Activated T-helper 9 cell treated with anti-CD3 and anti-CD28 coated beads, Interleukin-2, amount 50 U/mL, for 16 hours (primary cell): ENCODE measurements at places on chromosomes 6 and 20.

GRCh38 chr6:44569931-44570385 is 182.5 kb downstream of the CDC5L start:
- no peak for DNase-seq

DNA sequence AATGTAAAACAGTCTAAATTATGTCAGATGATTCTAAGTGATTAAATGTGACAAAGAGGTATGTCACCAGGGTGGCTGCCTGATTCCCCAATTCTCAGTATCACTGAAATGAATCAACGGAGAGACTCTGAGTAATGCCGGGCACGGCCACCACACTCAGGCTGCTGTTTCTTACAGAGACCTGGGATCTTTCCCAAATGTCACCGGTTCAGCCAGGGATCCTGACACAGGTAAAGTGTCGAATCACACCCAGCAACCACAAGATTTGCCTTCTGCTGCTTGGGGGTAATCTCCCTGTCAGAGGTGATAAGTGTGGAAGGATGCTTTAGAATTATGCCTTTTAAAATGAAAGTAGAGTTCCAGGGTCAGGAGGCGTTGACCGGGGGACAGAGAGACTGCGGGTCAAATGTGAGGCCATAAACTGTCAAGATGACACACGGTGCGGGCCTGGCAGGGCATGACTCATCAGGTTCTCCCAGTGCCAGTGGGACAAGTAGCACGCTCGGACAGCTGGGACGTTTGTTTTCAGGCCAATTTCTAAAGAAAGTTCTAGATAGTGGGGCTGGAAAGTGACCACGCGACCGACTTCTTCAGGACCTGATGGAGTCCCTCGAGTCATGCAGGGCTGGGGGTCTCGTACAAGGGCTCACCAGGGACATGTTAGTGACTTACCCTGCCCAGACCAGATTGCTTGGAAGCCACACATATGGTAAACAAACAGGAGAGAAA is 48.9 kb downstream of the PRDM1 start:
- DNase-seq: no peak

- DNase-seq: no peak
Observed at GRCh38 chr6:22056398-22056797, 240.4 kb downstream of the PRL start.

DNA sequence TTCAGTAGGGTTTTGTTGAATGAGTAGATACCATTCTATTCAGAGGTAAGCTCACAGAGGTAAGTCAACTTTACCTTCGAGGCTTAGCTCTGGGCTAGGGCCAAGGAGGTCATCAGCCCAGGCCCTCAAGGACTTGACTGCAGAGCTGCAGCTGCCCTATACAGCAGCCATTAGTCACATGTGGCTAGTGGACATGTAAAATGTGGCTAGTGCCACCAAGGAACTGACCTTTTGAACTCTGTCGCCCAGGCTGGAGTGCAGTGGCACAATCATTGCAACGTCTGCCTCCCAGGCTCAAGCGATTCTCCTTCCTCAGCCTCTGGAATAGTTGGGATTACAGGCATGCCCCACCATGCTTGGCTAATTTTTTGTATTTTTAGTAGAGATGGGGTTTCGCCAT is 47.9 kb upstream of the EPB41L1 start:
- no peak for DNase-seq

DNA sequence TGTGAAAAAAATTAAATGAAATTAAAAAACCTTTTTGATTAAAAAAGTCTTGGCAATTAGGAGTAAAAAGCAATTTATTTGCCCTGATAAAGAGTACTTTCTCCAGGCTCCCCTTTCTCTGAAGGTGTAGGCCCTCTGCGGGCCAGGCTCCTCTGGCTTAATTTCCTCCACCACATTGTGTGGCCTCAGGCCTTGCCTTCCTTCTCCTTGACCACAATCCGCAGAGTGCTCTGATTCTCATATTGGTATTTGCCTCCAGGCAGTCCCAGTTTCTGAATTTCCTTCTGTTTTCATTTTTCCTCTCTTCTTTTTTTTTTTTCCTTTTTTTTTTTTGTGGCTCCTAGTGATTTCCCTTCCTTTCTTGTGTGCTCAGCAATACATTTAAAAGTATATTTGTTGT is 96.4 kb downstream of the AIG1 start:
- DNase-seq: no peak

DNA sequence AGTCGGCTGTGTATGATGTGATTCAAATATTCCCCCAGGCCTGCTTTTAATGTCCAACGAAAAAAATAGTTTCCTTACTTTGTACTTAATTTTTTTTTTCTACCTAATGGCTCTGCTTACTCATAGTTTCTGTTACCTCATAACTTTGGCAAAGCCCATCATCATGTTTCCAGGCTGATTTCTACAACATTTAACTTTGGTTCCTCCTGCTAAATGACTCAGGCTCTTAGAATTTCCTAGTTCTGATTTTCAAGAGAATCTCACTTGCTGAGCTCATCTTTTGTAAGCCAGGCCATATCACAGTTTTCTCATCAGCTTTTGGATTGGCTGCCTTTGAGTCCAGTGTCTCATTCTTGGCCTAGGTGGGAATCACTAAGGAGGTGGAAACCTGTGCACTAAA is 323.1 kb downstream of the HDGFL1 start:
- DNase-seq: no peak

GRCh38 chr6:136113736-136114173 is 136.4 kb downstream of the MTFR2 start:
- DNase-seq: no peak

- DNase-seq: no peak
Observed at GRCh38 chr20:54723723-54724122, 248.3 kb downstream of the DOK5 start.

GRCh38 chr20:53949319-53949839 is 121.0 kb downstream of the BCAS1 start:
- DNase-seq: peak; percentile 60

DNA sequence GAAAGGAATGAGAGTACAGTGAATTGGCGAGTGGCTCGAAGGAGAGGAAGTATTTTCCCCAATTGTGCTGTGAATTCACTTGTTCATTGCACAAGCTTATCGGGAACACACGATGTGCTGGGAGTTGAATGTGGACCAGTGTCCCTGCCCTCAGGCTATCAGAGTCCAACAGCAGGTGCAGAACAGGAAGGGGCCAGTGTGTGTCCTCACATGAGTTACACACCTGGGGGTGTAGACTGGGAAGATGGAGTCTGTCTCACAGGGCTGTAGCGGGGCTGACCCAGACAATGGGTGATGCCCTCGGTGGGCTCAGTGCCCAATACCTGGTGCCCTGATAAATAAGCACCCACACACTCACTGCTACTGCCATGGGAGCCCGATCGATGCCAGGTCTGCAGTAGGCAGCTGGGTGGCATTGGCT is 14.4 kb downstream of the DUSP22 start:
- DNase-seq: no peak
